Right cardiac atrium (tissue), 5 donors: ENCODE measurements at places on chromosomes 16 and 17. TPM values are rescaled to one million over a fixed set of nuclear protein-coding genes. Genes with fewer than 3 reads are reported as not detected.
A peak's percentile ranks its signal among the peaks of the same experiment; 100 is the strongest.

MFAP4 gene
- 95.2 TPM for polyA plus RNA-seq

- no peak for DNase-seq
Measured at GRCh38 chr16:88618182-88618955, 20.0 kb upstream of the IL17C start.

TBC1D3B gene
- polyA plus RNA-seq = 1.5 TPM

GP1BA gene
- 0.16 TPM for polyA plus RNA-seq

NGFR gene
- polyA plus RNA-seq = 16.5 TPM

DNA sequence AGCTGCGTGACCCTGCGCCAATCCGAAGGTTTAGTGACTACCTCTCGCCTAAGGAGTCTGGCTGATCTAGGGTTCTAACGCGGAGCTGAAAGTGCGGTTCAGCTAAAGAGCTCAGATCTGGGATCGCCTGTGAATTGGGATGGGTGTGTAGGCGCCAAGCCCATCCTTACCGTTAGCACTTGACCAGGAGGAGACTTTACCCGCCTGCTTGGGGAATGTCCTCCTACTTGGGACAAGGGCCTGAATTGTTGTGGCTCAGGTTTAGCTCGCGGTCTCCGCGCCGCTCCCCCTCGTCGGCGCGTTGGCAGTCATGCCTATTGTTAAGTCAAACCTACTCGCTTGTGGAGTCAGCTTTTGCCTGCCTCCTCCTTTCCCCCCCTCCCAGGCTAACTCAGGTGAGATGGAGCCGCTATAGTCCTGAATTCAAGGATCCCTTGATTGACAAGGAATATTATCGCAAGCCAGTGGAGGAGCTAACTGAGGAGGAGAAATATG is 480 bp downstream of the MRPS7 start:
- peak; percentile 37 for DNase-seq
